ENCODE measurements at places on chromosomes 11 and 22.

DNA sequence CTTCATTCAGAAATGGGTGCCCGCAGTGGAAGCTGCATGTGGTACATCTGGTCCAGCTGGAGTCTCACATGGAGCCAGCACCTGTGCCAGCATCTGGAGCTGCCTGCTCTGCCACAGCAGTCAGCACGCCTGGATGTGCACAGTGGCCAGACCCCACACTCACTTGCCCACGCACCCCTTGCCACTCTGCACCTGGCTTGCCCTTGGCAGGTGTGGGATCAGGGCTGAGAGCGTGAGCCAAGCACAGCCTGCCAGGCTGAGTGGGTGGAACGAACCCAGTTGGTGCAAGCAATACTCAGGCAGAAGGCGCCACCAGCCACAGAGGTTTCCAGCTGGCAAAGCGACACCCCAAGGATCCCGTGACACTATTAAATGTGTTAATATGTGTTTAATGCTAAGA, 95.5 kb upstream of the AMOTL1 start:
- DNase-seq, result no peak

GRCh38 chr11:70737816-70738630, 339.7 kb downstream of the CTTN start:
- no peak for DNase-seq

DNA sequence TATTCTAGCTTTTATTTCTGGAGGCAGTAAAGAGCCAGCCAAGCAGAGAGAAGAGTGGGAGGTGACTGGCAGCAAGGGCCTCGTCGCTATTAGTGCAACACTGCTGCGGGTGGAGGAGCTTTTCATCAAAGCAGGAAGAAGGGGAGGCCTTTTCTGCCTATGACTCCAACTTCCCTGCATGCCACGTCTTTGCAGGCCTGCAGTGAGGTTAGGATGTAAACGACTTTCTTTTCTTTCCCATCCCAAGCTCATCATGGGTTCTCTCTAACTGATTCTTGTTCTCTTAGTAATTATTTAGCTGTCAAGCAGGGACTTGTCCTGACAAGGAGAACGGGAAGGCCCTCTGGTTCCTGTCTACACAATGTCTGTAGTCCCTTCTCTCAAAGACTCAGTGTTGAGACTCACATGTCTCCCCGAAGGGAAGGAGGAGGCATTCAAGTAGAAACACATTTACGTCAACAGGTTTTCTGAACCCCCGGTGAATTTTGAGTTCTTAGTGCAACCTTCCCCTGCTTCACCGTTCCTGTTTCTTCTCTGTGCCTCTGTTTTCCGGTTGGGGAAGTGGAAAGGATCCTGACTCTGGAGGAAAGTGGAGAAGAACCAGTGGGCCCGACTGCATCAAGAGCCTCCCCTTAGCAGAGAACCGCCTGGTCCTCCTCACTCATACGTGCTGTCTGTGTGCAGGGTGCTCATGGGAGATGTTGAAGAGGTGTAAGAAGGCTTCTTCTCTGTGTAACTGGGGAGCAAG, 56.9 kb downstream of the PACS1 start:
- no peak for DNase-seq

GRCh38 chr11:88631497-88631896, 294.0 kb upstream of the CTSC start:
- DNase-seq, result no peak

DNA sequence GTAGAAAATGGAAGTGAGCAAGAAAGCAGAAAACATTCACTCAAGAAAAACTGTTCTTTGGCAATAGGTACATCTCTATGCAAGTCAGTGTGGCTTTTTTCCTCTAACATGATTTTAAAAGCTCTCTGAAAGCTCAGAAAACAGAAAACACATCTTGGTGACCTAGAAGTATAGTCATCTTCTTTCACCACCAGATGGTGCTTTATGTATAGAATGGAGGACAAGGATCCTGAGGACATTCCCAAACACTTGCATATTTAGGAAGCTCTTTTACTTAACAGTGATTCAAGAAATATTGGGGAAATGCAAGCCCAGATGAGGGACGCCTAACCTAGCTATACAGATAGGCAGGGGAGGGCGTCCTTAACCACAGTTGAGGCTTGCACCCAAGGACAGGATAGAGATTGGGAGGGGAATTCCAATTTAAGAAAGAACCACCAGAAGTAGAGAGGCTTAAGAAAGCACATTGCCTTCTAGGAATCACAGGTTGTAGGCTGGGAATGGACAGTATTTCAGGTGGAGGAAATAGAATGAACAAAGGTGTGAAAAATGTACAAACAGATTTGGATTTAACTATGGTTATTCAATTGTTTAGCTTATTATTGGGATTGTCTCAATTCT, 13.8 kb upstream of the CCDC81 start:
- DNase-seq, result no peak

- DNase-seq, result no peak
Observed at GRCh38 chr11:17572359-17572690, 25.3 kb downstream of the OTOG start.

DNA sequence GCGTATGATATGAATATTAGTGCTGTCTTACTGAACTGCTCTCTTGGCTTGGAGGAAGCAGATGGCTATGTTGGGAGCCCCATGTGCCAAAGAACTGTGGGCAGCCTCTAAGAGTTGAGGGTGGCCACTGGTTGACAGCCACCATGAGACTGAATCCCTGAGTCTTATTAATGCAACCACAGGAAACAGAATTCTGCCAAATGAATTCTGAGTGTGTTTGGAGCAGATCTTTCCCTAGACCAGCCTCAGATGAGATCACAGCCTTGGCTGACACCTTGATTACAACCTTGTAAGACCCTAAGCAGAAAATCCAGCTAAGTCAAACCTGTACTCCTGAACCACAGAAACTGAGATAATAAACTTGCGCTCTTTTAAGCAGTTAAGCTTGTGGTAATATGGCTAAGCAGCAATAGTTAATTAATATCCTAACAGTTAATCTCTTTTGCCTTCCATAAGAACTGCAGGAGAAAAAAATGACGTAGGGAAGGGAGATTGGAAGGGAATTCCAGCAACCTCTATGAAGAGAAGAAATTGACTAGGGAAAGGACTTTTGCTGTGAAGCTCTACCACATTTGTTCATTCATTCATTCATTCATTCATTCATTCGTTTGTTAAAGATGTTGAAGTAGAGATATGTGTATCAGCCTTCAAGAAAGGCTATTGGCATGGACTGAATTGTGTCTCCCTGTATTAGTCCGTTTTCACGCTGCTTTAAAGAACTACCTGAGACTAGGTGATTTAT, 26.8 kb downstream of the ADM start:
- DNase-seq, result no peak

GRCh38 chr22:21082248-21082647, 36.5 kb downstream of the LRRC74B start:
- DNase-seq, result no peak

GRCh38 chr11:117874910-117875381, 1.5 kb downstream of the FXYD6 start:
- no peak for DNase-seq

DNA sequence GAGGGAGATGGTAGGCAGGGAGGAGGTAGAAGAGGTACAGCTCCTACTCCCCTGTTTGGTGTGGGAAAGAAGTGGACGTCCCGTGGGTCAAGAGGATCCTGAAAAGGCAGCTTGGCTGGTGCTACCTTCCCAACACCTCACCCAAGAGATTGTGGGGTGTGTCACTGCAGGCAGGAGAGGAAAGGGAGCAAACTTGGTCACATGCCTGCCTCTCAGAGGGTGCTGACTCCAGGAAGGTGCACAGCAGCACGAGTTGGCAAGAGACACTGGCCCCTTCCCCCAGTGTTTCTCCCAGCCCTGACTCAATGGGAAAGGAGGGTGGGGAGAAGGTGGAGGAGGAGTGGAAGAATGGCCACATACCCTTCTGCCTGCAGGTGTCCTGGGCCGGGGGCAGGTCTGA, 99.6 kb downstream of the CSNK2A3 start:
- DNase-seq, result no peak

GRCh38 chr22:36303874-36304273, 50.9 kb downstream of the APOL1 start:
- no peak for DNase-seq

DNA sequence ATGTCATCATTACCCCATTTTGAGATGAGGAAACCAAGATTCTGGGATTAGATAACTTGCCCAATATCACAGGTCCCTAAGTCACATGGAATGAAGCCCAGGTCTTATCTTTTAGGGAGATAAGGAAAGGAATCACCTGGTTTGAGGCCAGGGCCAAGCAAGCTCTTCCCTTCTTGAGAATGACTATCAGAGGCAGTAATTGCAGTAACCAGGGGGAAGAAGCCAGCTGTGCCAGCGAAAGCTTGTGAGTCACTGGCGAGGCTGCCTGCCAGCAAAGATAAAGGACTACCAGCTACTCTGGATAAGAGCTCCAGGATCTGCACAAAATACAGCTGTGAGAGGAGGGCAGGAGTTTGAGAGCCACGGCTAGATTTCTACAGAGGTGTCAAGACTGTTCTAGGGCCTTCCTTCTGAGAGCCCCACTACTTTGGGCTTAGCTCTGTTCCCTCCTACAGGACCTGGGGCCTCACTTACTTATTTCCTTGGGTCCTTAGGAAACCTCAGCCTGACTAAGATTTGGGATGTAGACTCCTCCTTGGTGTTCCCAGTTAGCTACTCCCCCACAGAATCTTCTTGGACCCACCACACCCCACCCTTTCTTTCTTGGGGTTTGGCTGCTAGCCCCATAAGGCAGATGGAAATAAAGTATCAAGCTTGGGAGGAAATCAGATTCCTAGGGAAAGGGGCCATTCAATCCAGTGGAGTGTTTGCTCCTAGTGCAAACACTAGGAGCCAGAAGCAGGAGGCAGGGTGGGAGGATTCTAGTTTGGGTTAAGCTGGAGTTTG, 9.7 kb upstream of the CCKBR start:
- no peak for DNase-seq

DNA sequence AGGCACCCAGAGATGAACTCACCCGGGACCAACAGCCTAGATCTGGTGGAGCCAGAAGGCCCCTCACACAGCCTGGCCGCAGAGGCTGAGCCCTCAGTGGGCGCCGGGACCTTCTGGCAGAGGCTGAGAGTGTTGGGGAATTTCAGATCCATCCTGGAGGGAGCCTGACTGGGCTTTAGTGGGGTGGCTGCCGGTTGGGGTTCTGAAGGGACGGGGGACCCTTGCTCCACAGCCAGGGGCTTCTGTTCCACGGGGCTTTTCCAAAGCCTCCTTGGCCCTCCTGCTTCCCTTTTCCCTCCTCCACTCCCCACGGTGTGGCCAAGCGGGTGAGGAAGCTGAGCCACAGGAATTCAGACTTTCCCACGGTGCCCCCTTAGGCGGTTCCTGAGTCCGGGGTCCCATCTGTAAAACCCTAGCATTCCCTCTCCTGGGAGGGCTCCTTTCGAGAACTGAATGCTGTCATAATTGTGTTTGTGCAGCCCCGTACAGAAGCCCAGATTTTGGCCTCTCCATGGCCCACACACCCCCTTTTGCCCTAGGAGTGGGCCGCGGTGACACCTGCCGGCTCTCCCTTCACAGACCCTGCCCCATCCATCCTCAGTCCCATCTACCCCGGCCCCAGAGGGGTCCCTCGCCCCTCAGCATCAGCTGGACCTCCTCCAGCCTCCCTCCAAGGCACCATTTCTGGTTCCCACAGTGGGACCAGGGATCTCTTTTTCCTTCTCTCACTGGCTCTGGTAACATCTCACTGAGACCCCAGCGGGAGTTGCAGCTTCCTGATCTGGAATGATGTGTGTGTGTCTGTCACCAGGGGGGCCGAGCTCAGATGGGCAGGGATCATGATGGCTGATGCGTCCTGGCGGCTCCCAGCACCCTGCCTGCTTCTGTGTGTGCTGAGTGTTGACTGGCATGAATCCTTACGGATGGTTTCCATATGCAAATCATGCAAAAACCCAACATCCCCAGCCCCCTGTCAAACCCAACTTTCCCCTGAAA, 1048.4 kb downstream of the TBC1D22A start:
- DNase-seq, result no peak

DNA sequence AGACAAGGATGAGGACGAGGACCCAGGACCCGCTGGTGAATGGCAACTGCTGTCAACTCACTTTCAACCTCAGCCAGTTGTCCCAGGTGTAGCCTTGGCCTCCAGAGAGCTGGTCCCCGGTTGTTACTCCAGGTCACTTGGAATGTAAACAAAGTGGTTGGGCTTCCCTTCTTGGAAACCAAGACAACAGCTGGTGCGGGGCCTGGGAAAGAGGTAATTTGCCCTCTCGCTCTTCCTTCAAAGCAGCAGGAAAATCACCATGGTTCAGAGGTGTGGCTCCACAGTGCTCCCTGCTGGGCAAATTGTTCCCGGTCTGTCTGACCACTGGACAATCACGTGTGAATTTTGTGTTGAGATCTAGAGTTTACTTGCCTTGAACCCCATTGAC, 15.0 kb downstream of the SLC1A2 start:
- DNase-seq, result no peak

- DNase-seq, result no peak
Observed at GRCh38 chr22:44828193-44828592, 75.8 kb downstream of the ARHGAP8 start.

DNA sequence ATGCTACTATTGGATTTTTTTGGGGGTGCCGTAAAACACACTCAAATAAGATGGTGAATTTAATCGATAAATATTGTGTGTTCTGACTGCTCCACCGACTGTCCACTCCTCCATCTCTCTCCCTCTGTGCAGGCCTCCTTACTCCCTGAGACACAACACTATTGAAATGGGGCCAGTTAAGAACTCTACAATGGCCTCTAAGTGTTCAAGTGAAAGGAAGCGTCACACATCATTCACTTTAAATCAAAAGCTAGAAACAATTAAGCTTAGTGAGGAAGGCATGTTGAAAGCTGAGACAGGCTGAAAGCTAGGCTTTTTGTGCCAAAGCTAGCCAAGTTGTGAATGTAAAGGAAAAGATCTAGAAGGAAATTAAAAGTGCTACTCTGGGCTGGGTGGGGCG, 156.7 kb downstream of the CTTN start:
- DNase-seq, result no peak

DNA sequence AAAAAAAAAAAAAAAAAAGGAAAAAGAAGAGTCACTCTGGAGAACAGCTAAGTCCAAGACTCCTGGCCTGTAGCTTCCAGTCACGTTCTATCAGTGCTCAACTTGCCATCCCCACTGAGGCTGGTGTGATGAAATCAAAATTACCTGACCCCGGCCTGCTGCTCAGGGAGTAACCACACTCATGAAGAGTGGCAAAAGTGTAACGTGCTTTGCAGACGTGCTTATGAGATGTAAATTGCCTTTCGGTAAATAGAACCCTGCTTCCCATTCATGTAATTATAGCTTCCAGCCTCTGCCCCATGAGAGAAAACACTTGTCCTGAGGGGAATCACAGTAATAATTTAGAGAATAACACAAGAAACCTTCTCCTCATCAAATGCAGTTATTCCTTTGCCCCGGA, 28.2 kb upstream of the CHKA start:
- DNase-seq, result no peak

DNA sequence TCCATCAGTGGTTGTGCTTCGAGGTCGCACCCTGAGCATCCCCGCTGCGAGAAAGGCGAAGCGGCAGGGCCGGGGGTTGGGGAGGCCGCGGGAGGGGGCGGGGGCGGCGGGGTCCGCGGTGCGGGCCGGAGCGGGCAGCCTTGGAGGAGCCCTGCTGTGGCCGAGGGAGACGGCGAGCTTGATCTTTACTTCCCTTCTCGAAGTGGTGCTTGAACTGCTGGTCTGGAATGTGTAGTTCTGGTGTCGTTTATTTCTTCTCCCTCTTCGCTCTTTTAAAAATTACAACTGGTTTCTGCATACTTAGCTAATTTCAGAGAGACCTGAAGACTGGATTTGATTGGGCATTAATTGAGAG, 1.1 kb downstream of the APLP2 start:
- DNase-seq, result no peak

GRCh38 chr11:36121054-36121453, 168.2 kb downstream of the COMMD9 start:
- no peak for DNase-seq

GRCh38 chr11:31995525-31996094, 95.3 kb upstream of the RCN1 start:
- DNase-seq, result no peak

GRCh38 chr11:114359342-114359741, 41.0 kb downstream of the C11orf71 start:
- DNase-seq, result no peak
